ENCODE measurements at places on chromosomes 13 and 19.

- DNase-seq = no peak
These were observed 57.0 kb downstream of the SLC7A9 start for GRCh38 chr19:32812571-32812970.

DNA sequence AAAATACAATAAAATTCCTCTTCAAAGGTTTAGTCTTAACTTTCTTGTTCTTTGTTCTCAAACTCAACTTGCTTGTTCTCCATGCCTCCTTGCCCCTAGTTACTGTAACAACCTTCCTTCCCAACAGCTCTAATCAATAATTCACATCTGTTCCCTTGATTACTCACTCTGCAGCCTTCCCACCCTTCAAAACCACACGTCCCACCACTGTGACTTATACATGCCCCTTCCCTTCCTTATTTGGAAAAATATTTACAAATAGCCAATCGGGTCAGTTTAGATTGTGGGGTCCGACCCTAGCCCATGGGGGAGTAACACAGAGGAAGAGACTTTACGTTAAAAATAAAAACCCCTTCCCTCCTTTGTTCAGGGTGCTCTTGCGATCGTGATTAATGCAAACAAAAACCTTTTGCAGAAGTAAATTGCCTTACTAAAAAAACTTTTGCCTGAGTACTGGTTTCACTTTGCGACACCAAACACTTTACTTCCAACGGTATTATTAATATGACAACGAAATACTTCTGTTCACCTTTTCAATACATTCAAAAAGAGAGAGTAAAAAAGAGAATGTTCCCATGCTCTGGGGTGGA lies 512 bp upstream of the ZNF93 start:
- peak; percentile 82 for DNase-seq

DNA sequence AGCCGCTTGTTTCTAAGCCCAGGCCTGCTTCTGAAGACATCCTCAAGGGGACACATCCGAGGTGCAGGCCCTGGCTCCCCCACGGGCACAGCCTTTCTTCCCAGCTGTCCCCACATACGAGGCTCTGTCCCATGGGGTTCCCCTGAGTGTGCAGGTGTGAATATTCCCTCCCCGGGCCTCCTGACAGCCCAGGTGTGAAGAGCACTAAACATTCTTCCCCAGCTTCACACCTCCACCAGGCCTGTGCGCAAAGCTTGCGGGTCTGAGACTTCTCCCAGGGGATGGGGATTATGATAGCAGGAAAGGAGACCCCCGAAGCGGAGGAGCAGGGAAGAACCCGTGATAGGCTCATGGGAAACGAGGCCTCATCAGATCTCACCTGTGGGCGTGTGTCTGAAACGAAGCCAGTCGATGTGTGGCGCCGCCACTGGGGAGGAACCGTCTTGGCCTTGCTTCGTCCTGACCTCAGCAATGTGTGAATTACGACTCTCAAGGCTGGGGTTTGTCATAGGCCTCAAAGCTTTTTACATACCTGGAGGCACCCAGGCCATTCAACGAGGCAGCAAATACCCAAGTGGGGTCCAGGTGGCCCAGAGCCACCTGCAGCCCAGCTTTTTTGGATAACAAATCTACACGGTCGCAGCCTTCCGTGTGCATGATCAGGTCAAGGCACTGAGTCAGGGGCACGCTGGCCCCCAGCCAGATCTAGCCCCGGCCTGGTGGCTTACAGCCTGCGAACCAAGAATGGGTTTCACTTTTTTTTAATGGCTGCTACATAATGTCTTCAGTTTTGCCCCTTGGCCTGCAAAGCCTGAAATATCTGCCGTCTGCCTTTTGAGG lies 134.3 kb downstream of the STK24 start:
- DNase-seq = no peak

GRCh38 chr13:47673009-47673850 lies 327.8 kb downstream of the SUCLA2 start:
- peak; percentile 87 for DNase-seq

- DNase-seq = peak; percentile 75
These were observed 781 bp downstream of the QPCTL start for GRCh38 chr19:45693106-45693788.

GRCh38 chr13:87107651-87108050 lies 563.5 kb upstream of the SLITRK5 start:
- no peak for DNase-seq

- DNase-seq = no peak
These were observed 26.4 kb downstream of the CLEC4M start for GRCh38 chr19:7789447-7789846.

DNA sequence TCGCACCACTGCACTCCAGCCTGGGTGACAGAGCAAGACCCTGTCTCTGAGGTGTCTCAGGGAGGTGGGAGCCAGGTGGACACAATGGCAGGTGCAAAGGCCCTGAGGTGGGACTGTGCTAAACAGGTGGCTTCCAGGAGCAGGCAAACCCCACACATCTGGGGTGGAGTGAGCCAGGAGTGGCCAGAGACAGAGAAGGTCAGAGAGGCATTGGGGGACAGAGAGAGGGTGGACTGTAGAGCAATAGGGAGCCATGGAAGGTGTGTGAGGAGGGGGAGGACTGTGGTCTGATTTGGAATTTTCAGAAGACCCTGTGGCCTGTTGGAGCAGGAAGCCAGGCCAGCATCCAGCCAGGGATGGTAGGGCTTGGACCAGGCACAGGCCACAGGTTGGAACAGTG lies 4.7 kb downstream of the MEF2B start:
- no peak for DNase-seq

DNA sequence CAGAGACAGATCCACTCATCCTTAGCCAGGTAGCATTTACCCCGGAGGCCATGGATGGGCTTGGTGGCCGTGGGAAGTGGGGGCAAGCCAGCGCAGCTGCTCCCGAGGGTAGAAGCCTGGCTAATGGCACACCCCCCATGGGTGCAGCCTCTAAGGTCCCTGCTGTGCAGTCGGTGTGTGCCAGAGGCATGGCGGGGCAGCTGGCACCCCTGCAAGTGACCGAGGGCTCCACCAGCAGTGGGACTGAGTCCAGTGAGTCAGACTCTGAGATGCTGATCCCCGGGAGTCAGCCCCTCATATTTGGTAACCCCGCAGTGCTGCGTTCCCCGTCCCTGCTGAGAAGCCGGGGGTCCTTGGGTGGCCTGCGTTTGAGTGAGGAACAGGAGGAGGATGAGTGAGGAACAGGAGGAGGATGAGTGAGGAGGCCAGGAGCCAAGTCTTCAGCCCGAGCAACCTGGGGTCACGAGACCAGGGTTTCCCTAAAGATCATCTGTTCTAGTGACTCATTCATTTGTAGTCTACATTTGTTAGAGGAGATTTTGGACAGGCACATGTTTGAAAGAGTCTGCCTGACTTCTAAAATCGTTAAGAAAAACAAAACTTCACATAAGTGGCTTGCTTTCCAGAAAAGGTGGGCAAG lies 180.7 kb downstream of the STK24 start:
- DNase-seq = no peak

DNA sequence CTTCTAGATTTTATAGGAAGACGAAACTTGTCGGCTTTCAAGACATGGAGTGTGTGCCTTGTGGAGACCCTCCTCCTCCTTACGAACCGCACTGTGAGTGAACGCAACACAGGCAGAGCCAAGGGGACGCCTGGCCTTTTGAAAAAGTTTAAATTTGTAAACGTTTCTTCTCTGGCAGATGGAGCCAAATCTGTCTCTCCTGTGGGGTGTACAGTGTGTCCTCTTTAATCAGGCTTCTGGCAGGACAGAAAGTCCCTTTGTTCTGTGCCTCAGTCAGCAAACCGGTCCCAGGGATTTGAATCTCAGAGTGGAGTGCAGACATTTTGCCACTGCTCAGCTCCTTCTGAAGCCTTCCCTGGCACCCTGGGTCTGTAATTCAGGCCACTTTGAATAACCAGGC lies 56.5 kb downstream of the TNFRSF19 start:
- DNase-seq = no peak

GRCh38 chr19:34319785-34320184 lies 45.2 kb upstream of the GPI start:
- DNase-seq = no peak

DNA sequence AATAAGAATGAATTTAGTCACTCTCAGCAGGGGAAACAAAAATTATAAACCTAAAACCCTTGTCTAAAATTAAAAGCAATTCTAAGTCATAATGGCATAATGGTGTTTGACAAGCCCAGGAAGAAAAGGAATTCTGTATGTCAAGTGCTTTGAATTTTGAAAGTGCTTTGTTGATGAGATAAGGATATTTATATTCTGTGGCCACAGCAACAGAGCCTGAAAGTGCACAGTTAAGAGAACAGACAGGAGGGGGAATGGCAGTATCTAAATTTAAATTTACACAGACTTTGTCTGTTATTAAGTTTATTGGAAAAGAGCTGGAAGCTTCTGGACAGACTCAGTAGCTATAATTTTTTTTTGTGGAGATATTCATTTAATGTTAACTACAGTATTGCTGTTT lies 69.8 kb downstream of the OLFM4 start:
- DNase-seq = no peak

GRCh38 chr19:45767881-45768654 lies 984 bp downstream of the SIX5 start:
- DNase-seq = peak; percentile 68

GRCh38 chr19:35346193-35347052 lies 1.3 kb upstream of the FFAR1 start:
- no peak for DNase-seq

All from EL (cell line).